CD4-positive, alpha-beta T cell treated with Interleukin-17A for 4 hours (primary cell): ENCODE measurements at places on chromosomes 11 and 22.

- no peak for DNase-seq
Observed at GRCh38 chr22:30247974-30248373, 1.4 kb upstream of the LIF start.

GRCh38 chr11:87769661-87770060 is 405.6 kb downstream of the RAB38 start:
- no peak for DNase-seq

GRCh38 chr11:58905011-58905720 is 34.1 kb upstream of the GLYATL1 start:
- no peak for DNase-seq

DNA sequence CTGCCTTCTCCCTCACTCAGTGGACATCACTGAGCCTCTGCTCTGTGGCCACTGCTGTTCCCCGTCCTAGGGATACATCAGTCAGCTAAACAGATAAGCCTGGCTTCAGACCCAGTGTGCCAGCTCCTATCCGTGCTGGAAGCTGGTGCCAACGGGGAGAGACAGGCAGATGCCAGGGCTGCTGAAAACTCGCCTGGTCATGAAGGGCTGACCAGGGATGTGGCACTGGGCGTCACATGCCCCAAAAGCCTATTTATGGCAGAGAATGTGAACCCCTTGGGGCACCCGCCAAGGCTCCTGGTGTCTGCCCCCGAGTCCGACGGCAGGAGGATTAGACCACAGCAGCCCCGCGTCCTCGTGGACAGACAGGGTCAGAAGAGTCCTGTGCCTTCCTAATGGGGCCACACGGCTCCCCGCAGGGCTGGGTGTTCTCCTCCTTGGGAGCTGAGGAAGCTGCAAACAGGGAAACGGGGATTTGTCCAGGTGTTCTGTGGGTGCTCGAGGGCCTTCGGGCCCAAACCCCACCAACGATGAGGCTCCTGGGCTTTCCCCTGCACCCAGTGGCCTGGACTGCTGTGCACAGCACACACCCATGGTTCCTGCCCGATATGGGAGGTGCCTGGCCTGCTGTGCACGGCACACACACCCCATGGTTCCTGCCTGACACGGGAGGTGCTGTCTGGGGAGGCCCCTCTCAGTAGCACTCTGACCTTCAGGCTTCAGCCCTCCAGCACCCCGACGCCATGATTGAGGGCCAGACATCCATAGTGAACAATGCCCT is 19.9 kb downstream of the ANO1 start:
- no peak for DNase-seq

DNA sequence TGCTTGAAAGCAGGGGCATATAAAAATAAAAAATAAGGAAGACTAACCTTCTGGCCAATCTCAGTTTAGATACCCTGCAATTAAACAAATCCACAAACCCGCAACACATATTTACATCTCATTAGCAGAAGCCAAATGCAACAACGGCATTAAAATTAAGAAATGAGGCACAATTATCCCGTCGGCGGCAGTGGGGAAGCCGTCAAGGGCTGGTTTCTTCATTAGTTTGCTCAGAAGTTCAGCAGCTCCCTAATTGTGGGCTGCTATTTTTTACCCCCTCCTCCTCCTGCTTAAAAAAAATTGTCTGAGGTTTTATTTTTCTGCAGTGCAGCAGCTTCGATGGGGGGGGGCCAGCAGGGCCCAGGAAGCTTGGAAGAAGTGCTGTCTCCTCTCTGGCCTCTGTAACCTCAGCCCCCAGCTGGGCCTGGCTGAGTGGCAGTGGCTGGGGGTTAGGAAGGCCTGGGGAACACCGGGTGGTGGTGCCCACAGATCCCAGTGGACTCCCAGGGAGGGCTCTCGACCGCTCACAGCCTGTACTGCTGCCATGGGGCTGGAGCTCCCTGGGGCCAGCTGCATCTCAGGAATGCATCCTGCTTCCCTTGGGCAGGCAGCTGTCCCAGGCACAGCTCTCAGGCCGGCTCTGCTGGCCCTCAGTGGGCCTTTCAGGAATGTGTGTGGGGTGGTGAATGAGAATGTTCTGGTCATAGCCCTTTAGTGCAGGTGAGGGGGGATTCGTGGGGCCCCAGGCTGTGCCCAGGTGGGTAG is 148.7 kb upstream of the B3GAT1 start:
- DNase-seq: no peak

- DNase-seq: no peak
Observed at GRCh38 chr11:28524098-28524497, 415.9 kb downstream of the METTL15 start.

GRCh38 chr11:36212564-36213392 is 76.4 kb downstream of the COMMD9 start:
- DNase-seq: no peak

DNA sequence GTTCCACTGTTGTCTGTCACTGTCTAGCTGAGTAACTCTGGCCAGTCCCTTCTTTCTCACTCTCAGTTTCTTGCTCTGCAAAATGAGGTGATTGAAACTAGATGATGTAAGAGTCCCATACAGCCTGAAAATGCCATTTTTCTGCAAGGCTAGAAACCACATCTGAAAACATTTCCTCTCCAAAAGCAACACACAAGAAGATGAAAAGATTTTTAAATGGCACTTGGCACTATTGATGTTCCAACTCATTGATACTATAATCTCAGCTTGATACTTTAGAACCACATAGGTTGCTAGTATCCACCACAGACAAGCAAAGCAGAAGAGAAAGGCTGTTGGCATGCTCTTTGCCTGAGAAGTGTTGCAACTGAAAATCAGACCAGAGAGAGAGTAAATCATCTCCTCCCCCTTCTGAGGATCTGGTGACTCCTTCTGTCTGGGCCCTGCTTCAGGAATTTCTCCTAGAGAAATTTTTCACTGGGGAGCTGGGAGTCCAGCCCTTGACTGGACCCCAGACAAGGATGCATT is 1217.9 kb downstream of the LRRC4C start:
- DNase-seq: no peak

DNA sequence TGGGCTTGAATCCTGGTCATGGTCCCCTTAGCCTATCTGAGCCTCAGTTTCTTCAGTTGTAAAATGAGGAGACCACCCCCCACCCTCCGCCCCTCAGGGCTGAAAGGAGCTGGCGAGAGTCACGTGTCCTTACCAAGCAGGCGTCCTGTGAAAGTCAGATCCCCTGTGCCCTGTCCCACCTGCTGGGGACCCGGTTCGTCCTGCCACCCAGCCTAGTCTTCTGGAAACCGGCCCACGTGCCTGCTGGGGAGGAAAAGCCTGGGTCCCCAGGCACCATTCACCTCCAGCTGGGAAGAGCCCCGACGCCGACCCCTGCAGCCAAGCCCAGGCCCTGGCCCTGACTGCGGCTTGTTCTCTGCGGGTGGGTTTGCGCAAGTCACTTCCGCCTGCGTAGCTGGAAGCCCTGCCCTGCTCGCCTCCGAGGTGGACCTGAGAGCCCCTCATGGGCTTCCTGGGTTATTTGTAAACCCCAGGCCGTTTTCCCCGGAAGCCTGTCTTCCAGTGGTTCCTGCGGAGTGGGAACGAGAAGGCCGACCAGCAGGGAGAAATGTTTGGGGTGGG is 679 bp upstream of the SSH3 start:
- no peak for DNase-seq

DNA sequence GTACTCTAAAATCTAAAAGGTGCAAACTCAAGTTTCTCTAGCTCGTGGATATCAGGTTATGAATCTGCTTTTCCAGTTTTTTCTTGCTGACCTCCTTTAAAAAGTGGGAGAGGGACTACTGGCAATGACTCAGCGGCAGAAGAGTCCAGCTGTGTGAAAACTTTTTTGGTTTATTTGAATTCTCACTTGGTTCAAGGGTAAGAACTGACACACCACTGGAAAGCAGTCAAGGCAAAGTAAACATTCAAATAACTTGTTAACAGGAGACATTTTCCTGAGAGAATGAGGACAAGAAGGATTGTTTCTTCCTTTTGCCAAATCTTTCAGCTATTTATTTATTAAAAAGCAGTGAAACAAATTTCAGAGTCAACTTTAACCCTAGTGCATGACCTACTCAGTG is 36.1 kb downstream of the CDON start:
- no peak for DNase-seq

GRCh38 chr11:11995601-11996000 is 12.8 kb downstream of the DKK3 start:
- no peak for DNase-seq

DNA sequence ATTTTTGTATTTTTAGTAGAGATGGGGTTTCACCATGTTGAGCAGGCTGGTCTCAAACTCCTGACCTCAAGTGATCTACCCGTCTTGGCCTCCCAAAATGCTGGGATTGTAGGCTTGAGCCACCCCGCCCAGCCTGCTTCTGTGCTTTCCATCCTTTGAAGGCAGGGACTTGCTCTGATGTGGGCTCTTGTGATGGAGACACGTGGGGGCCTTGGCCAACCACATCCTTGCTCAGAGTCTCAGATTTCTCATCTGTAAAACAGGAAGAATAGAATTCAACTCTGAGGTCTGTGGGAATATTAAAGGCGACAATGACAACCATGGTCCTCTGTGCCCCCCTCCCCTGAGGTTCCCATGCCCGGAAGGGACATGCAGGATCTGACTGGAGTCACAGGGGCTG is 3.8 kb upstream of the GGA1 start:
- peak; percentile 76 for DNase-seq

GRCh38 chr11:95228081-95228749 is 2.8 kb downstream of the SESN3 start:
- no peak for DNase-seq

DNA sequence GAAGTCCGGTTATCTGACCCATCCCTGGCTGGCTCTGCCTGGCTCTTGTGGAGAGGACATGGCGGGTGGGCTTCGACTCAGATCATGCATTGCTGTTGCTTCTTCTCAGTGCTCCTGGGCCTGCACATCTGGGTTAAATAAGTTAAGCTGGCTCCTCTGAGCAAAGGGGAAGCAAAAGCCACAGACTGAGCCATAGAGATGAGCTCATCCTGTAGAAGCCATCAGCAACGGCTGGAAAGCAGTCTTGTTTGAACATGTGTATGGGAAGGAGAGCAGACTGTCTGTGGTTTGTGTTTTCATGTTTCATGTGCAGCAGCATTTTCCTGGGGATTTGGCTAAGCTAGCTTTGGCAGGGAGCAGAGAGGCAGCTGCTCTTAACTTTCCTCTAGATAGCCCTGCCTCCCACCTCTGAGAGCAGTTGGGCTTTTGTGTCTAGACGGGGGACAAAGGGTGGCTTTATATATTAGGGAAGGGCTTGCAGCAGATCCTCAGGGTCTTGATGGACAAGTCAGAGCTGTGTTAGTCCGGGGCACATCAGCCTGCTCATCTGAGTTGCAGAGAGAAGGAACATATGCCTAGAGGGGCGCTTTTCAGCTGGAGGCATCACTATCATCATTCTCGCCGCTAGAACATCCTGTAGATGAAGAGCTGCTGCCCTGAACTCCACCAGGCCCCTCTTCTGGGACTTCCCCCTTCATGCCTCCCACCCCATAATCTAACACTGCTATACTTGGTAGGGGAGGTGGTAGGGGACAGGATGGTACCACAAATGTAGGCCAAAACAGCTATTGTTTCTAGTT is 14.9 kb downstream of the DCPS start:
- DNase-seq: peak; percentile 53

DNA sequence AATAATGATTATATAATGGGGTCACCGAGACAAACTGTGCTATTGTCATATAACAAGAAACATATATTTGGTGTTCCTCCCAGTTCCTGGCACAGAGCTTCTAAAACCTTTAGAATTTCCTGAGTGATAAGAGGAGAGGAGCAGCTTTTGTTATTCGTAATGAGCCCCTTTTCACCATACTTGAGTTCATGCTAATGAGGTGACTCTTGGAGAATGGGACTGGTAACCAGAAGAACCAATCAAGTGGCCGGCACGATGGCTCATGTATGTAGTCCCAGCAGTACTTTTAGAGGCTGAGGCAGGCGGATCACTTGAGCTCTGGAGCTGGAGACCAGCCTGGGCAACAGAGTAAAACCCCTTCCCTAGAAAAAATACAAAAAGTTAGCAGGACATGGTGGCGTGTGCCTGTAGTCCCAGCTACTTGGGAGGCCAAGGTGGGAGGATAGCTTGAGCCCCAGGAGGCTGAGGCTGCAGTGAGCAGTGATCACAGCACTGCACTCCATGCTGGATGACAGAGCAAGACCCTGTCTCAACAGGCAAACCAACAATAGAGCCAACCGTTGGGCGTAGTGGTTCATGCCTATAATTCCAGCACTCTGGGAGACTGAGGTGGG is 62.7 kb upstream of the FTH1 start:
- DNase-seq: no peak

DNA sequence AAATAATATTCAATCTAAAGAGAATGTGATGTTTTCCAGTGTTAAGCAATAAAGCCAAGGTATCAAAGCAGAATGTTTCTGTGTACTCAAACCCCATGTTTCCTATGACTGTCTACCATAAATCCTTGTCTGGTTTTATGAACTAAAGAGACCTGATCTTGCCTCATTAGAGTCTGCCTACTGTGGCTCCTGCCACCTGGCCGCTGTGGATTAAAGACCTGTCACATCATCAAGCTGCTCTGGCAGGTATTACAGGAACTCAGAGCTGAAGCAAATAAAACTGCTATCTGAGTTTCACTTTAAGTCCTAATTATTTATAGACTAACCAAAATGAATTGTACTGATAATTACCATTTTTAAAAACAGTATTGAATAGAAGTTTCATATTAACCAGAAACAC is 207.8 kb upstream of the CCDC90B start:
- no peak for DNase-seq

DNA sequence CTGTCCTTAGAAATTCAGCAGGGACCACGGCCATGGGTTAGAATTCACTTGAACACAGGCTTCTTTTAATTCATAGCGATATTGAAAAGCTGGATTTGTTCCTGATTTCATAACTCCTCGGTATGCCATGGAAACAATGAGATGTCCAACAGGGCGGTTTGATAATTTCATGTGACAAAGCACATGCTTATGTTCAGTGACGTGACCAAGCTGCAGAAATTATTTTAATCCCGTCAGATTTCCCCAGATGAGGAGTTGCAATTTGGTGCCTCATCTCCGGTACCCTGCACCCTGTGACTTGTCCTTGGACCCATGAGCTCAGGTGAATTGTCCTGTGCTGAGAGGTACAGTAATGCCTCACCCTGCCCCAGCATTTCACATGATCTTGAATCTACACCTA is 81.7 kb downstream of the C11orf91 start:
- no peak for DNase-seq

- peak; percentile 12 for DNase-seq
Observed at GRCh38 chr22:39348909-39349505, 784 bp upstream of the SYNGR1 start.

- DNase-seq: no peak
Observed at GRCh38 chr11:38814670-38815069, 2216.6 kb upstream of the RAG2 start.

DNA sequence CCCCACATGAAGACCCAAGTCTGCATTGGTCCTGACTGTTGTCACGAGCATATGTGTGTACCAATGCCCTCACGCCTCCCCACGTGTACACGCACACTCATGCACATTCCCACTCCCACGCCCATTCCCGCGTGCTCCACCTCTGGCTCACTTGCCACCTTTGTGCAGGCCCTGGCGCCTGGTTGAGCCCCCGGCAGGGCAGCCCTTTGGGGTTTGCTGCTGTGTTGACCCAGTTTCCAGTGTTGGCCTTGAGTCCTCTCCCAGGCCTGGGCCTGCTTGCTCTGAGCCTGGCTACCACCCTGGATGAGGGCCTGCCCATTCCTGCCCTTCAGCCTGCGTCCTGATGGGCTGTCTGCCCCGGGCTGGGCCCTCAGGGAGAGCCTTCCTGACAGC is 18.2 kb downstream of the PVALB start:
- DNase-seq: no peak

GRCh38 chr11:110522471-110522870 is 92.7 kb downstream of the FDX1 start:
- no peak for DNase-seq
